Foreskin keratinocyte (primary cell): ENCODE measurements at places on chromosomes 16 and 17. TPM values are rescaled to one million over a fixed set of nuclear protein-coding genes. Genes with fewer than 3 reads are reported as not detected.

The CARD14 gene
- 0.04 and 0.24 TPM in 2 replicates for total RNA-seq

The CDH3 gene
- 449 and 561 TPM in 2 replicates for total RNA-seq

The TNFRSF17 gene
- total RNA-seq = not detected in 2 replicates

The METTL16 gene
- total RNA-seq = 19.7 and 20.6 TPM in 2 replicates

The TMEM238L gene
- total RNA-seq = not detected in 2 replicates

The GAS7 gene
- 0.04 and 0.10 TPM in 2 replicates for total RNA-seq
